Epithelial cell of proximal tubule (primary cell): ENCODE measurements at places on chromosomes 11 and 22. TPM values are rescaled to one million over a fixed set of nuclear protein-coding genes. Genes with fewer than 3 reads are reported as not detected.

Gene BIK
- 12.4 and 18.3 TPM in 2 replicates for total RNA-seq

Gene CDC45
- total RNA-seq: 31.2 and 75.2 TPM in 2 replicates

Gene TPH1
- 0.07 TPM in 1 of 2 replicates, not detected in the other for total RNA-seq

Gene NCF4
- total RNA-seq: not detected in 2 replicates

Gene CDC42EP1
- 102 and 110 TPM in 2 replicates for total RNA-seq

Gene DNAJB13
- 0.46 TPM in 1 of 2 replicates, not detected in the other for total RNA-seq
